Upper lobe of right lung (tissue), 1 donor: ENCODE measurements at places on chromosomes 4 and X.

DNA sequence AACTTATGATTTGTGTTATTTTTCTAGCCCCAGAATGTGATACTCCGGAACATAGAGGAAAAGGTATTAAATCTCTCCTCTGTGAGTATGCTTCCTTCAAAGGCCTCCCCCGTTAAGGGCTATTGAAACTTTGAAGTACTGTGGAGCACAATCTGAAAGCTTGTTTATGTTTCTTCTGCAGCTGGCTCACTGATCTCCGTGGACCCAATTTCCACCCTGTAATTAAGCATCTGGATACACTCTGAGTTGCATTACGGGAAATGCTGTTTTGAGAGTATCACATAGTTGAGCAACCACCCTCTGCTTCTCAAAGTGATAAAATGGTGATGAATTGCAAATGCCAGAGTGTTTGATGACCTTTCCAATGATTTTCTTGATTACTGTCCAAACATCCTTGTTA, 296.8 kb upstream of the PABPC5 start:
- DNase-seq, result no peak

GRCh38 chr4:88582493-88582892, 9.8 kb upstream of the HERC3 start:
- no peak for DNase-seq

DNA sequence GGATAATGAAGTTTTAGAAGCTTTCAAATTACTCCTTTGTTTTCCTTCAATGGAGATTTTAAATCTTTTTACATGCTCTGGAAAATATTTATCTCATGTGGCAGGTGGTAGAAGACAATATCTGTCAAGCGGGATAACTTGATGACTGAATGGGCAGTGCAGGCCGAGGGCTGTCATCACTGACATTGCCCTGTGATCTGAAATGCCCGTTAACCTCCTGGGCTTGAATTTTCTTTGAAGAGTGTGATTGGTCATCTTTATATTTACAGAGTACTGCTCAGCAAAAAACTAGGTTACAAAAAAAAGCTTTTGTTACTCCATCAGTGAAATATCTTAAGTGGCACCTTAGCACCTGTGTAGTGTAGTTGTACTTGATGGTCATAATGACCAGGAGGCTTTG, 147.5 kb downstream of the GATB start:
- DNase-seq, result no peak

DNA sequence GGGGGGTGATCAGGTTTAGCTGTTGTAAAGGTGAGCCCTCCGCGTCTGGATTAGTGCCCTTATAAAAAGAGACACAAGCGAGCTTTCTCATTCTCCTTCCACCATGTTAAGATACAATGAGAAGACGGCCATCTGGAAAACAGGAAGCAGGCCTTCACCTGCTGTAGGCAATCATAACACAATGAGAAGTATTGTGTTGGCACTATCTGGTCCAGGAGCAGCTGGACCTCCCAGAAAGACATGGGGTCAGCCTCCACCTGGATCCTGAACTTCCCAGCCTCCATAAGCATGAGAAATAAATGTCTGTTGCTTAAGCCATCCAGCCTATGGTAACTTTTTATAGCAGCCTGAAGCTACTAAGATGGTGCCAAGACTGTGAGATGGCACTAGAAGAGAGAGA, 8.6 kb upstream of the SMIM20 start:
- no peak for DNase-seq

GRCh38 chr4:40502220-40502619, 127.4 kb downstream of the RBM47 start:
- no peak for DNase-seq

DNA sequence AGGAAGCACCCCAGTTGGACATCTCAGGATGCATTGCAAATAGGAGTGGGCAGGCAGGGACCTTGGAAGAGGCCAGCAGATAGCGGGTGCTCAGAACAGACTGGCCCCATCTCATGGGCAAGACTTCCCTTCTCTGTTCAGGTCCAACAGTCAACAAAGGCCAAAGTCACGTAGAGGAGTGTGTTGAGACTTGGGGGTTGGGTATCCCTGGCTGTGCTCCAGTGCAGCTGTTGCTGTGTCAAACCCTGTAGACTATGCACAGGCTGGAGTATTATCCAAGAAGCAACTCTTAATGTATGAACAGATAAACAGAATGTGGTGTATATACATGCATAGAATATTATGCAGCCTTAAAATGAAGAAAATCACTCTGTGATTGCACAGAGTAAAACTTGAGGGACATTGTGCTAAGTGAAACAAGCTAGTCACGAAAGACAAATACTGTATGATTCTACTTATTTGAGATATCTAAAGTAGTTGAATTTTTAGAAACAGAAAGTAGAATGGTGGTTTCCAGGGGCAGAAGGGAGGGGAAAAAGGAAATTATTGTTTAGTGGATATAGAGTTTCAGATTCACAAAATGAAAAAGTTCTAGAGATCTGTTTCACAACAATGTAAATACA, 192.1 kb upstream of the LCORL start:
- no peak for DNase-seq

- DNase-seq, result no peak
Measured at GRCh38 chrX:104972737-104973136, 247.8 kb downstream of the TEX13A start.
